GM10248 (cell line): ENCODE measurements at places on chromosomes 2 and 18.

DNA sequence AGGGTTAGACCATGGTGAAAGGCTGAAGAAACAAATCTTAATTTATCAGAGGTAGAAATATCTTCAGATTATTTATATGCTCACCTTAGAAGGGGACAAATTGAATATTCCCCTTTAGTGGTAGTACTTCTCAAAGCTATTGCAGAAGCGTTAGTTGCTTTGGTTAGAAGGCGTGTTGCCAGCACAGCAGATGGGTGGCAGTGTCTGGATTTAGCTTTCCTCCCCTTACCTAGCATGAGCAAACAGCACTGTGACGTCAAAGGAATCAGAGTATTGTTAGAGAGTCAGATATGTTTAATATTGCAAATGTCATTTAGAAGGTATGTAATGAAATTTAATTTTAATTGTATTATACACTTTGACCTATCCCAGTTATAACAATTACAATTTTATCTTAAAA is 27.2 kb upstream of the GALR1 start:
- DNase-seq, result no peak

GRCh38 chr2:85504778-85505261 is 34.1 kb upstream of the MAT2A start:
- no peak for DNase-seq

GRCh38 chr2:239865059-239865639 is 160.0 kb downstream of the NDUFA10 start:
- DNase-seq, result no peak

DNA sequence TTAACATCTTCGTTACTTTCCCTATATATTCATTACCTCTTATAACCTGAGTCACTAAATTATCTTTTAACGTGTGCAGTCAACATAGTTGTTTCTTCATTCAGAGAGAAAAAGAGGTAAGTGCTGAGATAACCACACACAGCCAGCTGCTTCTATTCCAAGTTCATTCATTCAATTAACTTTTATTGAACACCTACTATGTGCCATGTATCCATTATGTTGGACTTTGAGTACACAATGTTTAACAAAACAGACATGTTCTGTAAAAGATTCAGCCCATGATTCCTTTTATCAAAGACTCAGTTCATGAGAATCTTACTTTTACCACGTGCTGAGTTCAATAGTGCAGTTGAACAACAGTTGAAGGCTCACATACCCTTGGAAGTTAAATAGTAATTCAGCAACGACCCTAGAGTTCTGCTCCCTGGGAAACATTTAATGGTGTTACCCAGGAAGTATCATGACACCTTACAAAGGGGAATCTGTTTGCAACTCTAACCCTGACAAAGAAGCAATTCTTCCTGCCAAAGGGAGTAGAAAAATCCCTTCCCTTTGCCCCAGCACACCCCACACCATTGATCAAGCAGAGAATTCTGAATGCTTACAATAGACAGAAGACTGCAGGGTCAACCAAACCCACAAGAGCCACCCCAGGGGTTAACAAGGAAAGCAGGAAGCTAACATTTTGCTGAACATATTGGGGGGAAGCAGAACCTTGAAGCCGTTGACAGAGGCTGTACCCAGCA is 595.8 kb downstream of the STK39 start:
- DNase-seq, result no peak

- no peak for DNase-seq
These were observed 44.2 kb upstream of the EDAR start for GRCh38 chr2:109033171-109033570.
